Activated CD4-positive, alpha-beta T cell treated with anti-CD3 and anti-CD28 coated beads, Interleukin-2, Interleukin-6, amounts not matched to agents 100 ng/mL and 50 ng/mL, durations not matched to agents 16 hours and 8 hours (primary cell): ENCODE measurements at places on chromosomes 6 and 20.
A peak's percentile ranks its signal among the peaks of the same experiment; 100 is the strongest.

GRCh38 chr6:122995921-122996793 is at the start of gene CLVS2:
CLVS2 (plus strand) TSS chr6:122996235; CDS start chr6:122997778, 1,543 bp downstream.
- DNase-seq: no peak

DNA sequence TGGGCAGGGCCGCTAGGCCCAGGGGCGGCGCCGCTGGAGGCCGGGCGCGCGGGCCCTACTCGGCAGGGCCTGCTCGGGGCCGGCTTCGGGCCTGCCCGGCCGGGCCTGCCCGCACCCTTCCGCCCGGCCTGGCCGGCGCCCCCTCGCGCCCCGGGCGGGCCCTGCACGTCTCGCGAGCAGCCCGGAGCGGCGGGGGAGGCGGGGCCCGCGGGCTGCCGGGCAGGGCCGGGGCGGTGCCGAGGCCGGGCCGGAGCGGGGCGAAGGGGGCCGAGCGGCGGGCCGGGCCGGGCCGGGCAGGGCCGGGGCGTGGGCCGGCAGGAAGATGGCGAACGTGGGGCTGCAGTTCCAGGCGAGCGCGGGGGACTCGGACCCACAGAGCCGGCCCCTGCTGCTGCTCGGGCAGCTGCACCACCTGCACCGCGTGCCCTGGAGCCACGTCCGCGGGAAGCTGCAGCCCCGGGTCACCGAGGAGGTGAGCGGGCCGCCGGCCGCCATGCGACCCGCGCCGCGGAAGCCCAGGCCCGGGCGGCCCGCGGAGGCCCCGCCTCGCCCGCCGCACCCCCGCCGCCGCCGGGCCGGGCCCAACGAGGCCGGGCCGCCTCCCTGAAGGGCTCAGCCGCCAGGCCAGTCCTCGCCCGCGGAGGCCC is at the start of gene NPEPL1:
TSS of gene NPEPL1 (plus strand) at position 222 of the 647 bp plus-strand sequence. CDS start at position 323, 101 bp downstream.
- DNase-seq: peak; percentile 77

DNA sequence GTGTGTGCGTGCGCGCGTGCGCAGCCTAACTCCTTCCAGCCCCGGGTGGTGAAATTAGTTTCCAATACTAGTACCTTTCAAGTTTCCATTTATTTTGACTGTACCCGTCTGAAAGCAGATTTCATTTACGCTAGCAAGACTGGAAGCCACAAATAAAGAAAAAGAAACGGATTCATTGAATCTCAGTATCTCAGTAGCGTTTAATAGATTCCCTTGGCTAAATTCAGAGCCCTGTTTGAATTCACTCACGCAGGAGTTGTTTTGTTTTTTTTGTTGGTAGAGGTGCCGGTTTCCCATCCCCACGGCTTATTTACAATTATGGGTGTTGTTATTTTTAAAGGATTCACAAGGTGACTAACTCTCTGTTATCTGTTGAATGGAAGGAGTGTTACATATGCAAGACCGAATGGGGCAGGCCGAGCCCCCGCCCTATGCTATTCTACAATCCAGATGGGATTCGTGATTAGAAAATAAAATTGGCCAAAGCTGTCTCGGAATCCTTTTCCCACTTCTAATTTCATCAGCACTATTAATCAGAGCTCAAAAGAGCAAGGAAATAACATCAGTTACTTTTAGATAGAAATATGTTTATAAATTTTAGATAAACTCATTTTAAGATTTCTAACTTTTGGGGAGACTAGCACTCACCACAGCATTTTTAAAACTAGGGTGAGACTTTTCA is 2.3 kb upstream of the INSM1 start:
- DNase-seq: no peak

DNA sequence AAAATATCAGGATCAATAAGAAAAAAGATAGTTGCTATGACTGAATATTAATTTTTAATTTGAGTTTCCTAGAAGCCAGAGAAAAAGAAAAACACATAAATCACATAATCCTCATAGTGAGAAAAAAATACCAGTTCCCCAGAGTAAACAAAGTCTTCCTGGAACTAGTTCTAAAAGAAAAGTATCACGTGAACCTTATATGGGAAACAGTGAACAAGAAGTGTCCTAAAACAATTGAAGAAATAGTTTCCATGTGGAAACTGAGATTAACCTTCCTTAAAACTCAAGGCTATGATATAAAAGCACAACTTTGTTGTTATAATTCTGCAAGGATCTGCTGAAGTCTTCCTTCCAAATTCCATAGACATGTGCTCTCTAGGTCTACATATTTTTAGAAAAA is 50.6 kb downstream of the RCAN2 start:
- DNase-seq: no peak

GRCh38 chr20:2217857-2218539 is 77.8 kb upstream of the TGM3 start:
- peak; percentile 20 for DNase-seq

DNA sequence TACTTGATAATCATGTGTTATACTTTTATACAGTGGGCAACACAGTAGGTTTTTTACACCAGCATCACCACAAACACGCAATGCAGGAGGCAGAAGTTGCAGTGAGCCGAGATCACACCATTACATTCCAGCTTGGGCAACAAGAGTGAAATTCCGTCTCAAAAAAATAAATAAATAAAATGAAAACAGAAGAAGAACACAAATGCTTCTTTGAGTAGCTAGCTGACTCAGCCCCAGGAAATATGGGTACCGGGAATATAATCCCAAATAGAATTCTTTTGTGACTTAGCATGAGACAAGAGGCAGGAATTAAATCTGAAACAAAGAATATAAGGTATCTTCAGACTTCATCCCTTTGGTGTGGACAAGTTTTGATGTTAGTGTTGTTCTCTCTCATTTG is 164.2 kb upstream of the ATXN1 start:
- no peak for DNase-seq

DNA sequence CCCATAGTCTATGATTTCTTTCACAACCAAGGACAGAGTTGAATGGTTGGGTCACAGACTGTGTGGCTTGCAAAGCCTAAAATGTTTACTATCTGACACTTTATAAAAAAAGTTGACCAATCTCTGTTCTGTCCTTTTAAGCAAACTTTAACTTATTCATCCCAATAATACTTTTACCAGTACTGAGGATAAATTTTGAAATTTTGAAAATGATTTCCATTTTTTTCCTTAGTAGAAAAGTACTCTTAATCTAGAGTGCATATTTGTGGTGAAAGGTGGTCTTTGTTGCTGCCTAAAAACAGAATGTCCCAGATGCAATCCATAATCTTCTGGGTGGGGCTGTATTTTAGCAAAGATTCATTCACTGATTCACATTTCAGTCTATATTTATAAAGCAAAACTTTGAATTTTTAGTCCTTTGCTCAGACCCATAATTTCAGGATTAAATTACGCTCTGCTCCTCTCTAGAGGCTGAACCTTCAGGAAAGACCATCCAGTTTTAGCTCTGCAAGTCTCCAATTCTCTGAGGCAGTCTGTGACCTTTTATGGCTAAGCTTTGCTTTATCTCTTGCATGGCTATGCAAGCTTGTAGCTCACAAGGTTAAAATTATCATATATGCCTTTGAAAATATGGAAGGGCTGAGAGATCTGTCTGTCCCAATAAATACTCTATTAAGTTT is 573.5 kb downstream of the COL12A1 start:
- no peak for DNase-seq
